Renal cortical epithelial cell (primary cell): ENCODE measurements at places on chromosomes 12 and 14. TPM values are rescaled to one million over a fixed set of nuclear protein-coding genes. Genes with fewer than 3 reads are reported as not detected.
A peak's percentile ranks its signal among the peaks of the same experiment; 100 is the strongest.

CISTR gene
- total RNA-seq = not detected in 2 replicates

VWF gene
- 2.2 and 3.0 TPM in 2 replicates for total RNA-seq

DNA sequence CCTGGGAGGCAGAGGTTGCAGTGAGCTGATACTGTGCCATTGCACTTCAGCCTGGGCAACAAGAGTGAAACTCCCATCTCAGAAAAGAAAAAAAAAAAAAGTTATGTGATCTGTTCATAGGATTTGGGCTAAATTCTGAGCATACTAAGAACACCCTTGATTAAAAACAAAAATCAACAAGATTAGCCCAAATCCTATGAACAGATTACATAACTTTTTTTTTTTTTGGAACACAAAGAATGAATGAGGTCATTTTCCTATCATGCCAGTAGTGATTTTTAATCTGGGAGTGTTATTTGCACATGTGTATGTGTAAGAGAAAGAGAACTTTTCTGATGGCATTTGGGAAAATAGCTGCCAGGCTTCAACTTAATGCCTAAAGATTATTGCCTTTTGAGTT is 208.7 kb downstream of the ERC1 start:
- no peak for DNase-seq

- peak; percentile 23 for DNase-seq
These were observed 199.6 kb upstream of the CNOT2 start for GRCh38 chr12:70043490-70044138.

- DNase-seq = no peak
These were observed 20.9 kb downstream of the ZC2HC1C start for GRCh38 chr14:75090353-75090752.

- peak; percentile 58 for DNase-seq
These were observed 132.2 kb downstream of the ANO4 start for GRCh38 chr12:100926669-100927248.

DNA sequence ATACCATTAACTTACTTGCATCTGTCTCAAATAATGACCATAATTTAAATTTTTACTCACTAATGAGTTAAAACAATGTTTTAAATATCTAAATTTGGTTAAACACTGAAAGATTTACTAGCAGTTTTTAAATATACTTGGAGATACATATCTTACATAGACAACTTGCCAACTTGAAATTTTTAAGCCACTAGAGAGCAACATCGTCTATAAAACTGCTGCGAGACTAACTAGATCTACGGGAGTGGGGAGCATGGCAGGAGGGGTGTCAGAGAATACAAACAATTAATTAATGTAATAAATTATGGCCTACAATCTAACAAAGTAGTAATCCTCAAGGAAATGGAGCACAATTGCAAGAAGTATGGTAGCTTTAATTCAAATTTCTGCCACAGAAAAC is 120.4 kb downstream of the LRRIQ1 start:
- DNase-seq = no peak

DNA sequence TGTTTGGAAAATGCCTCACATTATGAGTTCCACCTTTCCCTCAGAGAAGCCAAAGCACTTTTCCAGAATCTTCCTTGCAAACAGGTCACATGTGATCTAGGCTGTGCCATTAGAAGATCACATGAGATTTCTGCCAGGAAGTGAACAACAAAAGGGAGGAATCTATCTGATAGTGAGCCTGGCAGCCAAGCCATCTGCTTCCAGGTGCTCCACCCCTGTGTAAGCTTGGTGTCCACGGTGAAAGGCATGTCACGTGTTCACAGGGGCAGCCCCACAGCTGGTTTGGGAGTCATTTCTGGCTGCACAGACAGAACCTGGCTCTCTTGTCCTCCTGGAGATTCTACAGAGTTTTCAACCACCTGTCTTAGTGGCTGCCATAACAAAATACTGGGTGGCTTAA is 3.5 kb upstream of the KSR2 start:
- DNase-seq = no peak

- DNase-seq = no peak
These were observed 159.0 kb downstream of the DERA start for GRCh38 chr12:16070113-16070512.
